Renal cortex interstitium (tissue), 15 donors: ENCODE measurements at places on chromosomes 3 and 15.

DNA sequence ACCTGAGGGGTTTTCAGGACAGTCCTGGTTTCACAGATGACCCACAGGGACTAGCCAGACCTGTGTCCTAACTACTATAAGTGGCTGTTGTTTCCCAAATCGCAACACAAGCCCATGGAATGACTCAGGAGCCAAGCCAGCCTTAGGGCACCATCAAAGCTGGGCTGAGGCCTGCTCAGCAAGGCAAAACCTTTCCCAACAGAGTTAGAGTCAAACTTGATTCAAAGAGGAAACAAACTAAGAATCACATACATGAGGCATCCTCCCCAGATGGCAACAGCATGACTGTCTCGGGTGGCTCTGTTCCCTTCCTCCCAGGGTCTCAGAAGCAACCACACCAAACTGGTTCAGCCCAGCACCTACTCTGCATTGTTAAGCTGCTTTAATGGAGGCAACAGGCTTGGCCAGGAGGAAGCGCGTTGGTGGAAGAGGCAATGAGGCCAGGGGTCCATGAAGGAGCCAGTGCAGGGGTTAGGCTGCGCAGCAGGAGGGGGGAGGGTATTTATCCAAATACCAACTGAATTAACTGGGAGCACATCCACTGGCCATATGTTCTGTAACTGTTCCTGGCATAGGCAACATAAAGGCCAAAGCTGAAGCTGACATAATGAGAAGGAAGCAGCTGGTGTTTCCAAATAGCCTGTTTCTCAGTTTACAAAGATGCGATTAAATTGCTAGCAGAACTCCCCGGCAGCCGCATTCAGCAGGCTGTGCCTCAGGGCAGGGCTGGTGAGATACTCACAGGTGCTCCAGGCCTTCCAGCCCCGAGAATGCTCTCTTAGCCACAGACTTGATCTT lies 102.4 kb downstream of the LRIG1 start:
- no peak for DNase-seq

GRCh38 chr15:31399544-31400171 lies 73.0 kb downstream of the KLF13 start:
- no peak for DNase-seq

DNA sequence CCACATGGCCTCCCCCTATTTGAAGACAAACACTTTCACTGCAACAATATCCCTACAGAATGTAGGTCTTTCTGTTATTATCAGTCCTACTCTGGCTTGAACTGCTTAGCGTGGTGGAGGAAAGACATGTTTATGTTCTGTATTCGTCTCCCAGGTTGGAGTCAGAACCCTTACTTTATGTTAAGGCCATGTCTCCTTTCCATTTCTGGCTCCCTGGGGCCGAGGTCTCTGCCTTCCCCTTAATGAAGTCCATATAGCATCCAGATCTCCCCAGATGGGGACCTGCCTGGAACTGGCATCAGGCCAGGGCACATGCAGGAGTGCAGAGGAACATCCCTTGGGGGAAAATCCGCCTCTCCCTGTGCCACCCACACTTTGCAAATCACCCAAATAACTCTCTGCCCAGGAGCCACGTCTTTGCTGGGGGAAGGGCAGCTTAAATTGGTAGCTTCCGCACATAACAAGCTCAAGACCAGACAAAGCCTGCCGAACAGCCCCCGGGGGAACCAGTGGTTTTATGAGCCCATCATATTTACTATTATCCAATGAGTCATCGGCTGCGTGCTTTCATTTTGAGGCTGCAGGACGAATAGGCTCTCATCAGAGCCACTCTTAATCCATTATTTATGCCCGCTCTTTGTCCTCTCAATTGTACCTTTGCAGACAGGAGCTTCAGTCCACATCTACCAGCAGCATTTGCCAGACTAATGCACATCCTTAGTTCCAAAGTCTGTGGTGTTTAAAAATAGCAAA lies 237.0 kb downstream of the UACA start:
- DNase-seq: no peak

GRCh38 chr3:195117978-195118581 lies 152.9 kb downstream of the XXYLT1 start:
- no peak for DNase-seq

DNA sequence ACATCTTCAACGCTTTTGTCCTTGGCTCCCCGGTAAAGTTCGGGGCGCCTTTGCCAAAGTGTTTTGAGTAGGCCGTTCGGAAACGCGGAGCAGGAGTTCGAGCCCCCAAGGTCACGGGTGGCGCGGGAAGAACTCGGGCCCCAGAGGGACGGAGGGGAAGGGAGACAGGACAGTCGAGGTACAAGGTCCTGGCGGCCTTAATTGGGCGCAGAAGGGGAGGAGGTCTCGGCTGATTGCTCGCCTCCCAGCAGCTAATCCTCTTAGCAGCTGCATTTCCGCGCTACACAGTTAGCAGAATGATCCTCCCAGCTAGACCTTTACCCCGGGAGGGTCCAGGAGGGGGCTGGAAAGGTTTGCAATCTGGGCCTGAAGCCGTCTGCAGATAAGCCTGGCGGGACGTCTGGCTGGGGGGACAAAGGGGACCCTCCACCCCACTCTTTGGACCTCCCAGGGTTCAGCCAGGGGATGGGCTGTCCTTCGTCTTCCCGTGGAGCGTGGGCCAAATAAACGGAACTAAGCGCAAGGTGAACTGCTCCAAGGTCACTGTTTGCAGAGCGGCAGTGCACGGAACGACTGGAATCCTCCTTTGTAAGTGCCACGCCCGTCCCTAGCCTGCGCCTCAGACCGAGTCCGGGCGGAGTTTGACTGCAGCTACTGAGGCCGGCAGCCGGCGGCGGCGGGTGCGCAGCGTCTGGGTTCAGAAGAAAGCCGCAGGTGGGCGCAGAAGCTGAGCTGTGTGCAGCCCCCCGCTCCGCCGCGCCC lies 7.2 kb downstream of the EOMES start:
- DNase-seq: no peak

GRCh38 chr15:70294731-70295305 lies 197.1 kb upstream of the TLE3 start:
- DNase-seq: no peak

GRCh38 chr3:169289273-169289672 lies 374.2 kb downstream of the MECOM start:
- DNase-seq: no peak

- no peak for DNase-seq
Measured at GRCh38 chr3:184180165-184180564, 5.5 kb downstream of the AP2M1 start.

DNA sequence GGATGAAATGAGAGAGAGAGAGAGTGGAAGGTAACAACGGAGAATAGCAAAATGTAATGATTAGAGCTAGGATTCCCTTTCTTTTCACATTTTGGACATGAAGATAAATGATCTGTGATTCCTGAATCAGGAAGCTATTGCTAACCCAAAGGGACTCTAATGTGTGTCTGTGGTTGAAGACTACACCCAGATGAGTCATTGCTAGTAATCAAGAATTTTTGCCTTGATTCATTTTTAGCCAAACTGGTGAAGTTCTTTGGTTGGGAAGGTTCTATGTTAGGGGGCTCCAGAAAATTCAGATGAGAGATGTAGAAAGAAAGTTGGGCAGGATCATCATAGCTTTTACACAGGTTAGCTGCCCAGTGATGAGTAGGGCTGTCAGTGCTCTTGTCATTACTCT lies 116.4 kb downstream of the DUT start:
- no peak for DNase-seq

DNA sequence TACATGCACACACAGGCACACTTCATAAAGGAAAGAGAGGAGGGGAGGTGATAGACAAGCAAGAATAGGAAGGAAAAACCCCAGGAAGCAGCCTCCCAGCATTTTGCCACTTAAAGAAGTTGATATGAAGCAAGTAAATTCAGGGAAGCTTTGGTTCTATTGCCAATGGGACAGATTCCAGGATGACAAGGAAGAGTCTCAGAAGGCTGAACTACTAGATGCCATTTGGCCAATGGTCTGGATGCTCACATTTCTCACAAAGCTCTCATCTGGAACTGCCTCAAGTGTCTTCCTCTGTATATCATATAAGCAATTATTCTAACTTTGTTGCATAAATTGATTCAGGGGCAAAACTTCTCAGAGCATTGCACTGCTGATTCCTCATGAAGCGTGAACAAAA lies 78.8 kb upstream of the STRIT1 start:
- DNase-seq: no peak

DNA sequence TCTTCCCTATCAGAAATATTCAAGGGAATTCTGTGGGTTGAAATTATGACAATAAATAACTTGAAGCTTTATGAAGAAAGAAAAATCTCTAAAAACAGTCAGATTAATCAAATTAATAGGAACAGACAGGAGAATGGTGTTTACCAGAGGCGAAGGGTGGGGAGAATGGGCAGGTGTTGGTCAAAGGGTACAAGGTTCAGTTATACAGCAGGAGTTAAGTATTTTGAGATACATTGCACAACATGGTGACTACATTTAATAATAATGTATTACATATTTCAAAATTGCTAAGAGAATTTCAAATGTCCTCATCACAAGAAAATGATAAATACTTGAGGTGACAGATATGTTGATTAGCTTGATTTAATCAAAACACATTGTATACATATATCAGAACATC lies 18.6 kb downstream of the SPCS1 start:
- no peak for DNase-seq

- DNase-seq: no peak
Measured at GRCh38 chr3:176615826-176616225, 581.5 kb downstream of the TBL1XR1 start.

GRCh38 chr15:98826658-98827057 lies 178.3 kb downstream of the IGF1R start:
- DNase-seq: no peak
